Cardiac muscle cell (in vitro differentiated cells and primary cell): ENCODE measurements at places on chromosomes 16 and 17.
A peak's percentile ranks its signal among the peaks of the same experiment; 100 is the strongest.

GRCh38 chr17:48873209-48873608 lies 19.4 kb upstream of the ATP5MC1 start:
- no peaks in the 10 kb centered on the region for H3K4me1 ChIP-seq
- H3K27me3 ChIP-seq: no peaks in the 10 kb centered on the region
- H3K27ac ChIP-seq: no peak overlapping the region
- no peak for DNase-seq

DNA sequence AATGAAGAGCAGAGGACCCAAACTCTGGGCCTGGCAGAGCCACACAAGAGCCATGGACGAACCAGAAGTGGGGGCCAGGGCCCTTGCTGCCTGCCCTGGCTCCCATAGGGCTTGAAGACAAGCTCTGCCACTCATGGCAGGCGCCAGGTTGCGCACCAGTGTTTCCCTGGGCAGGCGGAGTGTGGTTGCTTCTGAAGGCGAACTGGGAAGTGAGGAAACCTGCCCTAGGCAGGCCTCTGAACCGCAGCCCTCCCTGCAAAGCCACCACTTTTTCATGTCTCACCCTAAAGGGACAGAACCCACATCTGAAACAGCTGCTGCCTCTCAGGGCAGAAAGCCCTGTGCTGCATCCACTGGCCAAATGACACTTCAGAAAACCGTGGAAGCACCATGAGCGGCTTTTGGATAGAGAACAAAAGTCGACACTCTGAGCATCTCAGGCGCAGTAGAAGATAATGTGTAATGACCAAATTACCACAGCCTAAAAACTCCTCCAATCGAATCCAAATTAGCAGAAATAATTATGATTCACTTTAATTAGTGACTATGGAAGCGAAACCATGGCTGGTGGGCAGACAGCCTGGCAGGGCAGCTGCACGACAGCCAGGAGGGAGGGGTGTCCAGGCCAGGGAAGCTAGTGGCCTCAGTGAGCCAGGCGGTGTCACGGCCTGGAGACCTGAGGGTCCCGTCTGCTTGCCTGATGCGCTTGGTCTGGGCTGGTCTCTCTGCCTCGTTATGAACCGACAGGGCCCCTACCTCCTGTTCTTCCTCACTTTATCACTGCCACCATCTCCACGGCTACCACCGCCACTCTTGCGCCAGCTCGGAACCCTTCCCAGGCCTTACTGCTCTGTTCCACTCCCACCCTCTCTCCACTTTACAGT lies 59.1 kb downstream of the PRMT7 start:
- H3K27me3 ChIP-seq: no peaks in the 10 kb centered on the region
- H3K27ac ChIP-seq: no peak overlapping the region
- H3K4me3 ChIP-seq: no peak overlapping the region
- H3K36me3 ChIP-seq: no peaks in the 10 kb centered on the region
- no peak for DNase-seq
- H3K4me1 ChIP-seq: peaks cover 4% of the 10 kb centered on the region

DNA sequence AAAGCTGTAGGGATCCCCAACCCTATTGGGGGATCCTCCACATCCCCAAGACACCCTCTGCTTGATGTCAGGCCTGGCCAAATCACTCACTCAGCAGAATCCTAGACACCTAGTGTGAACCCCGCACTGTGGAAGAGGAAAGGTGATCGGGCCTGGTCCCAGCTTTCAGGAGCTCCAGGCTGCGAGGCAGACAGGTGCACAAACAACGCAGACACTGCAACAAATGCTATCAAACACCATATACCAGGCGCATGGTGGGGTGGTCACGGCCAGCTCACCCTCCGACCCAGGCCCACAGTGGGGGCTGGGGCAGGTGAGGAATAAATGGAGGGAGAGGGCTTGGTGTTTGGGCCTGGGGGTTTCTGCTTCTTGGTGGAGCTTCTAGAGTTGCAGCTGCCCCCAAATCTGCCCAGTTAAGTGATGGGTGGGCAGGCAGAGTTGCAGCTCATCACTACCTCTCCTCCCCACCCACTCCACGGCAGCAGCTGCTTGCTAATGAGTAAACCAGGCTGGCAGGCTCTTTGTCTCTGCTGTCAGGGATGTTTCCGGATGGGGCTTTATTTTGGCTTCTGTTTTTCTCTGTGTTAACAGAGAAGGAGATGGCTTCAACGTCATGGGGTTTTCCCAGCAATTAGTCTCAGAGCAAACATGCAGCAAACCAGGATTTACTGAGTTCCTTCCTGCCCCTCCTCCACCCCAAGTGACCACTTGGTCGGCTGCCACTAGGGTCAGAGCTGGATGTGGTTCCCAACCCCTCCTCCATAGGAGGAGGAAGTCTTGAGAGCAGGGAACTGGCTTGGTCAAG lies 46.6 kb downstream of the PECAM1 start:
- no peaks in the 10 kb centered on the region for H3K36me3 ChIP-seq
- no peak overlapping the region for H3K4me3 ChIP-seq
- H3K27me3 ChIP-seq: no peaks in the 10 kb centered on the region
- DNase-seq: no peak
- H3K4me1 ChIP-seq: no peaks in the 10 kb centered on the region

DNA sequence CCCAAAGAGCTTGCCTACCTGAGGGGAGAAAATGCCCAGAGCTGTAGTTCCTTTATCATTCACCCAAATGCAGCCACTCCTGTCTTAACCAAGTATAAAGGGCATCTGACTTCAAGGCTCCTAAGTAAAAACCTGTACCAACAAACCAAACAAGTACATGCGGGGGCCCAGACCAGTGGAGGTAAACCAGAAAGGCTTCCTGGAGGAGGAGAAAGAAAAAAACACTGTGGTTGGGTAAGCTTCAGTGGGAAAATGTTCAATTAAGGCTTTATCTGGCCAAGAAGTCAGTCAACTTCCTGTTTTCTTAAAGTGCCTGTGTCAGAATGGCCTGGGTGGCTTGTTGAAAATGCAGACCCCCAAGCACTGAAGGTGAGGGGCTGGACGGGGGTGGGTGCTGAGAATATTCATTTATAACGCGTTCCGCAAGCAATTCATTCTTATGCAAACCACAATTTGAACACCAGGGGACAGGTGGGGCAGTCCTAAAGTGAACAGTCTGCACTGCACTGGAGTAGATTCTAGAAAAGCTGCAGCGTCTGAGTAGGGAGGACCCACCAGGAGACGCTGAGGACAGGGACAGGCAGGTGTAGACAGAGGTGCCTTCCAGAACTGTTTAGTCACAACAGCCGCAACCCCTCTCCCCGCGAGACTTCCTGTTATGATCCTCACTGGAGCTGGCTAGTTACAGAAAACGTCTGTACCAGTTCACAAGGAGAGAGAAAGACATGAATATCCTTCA lies 467.1 kb downstream of the SOX9 start:
- peak; percentile 57 for DNase-seq
- no peak overlapping the region for H3K27ac ChIP-seq
- H3K4me3 ChIP-seq: no peak overlapping the region
- no peaks in the 10 kb centered on the region for H3K4me1 ChIP-seq

GRCh38 chr16:84229471-84229870 lies 10.3 kb downstream of the KCNG4 start:
- no peaks in the 10 kb centered on the region for H3K27me3 ChIP-seq
- no peak for DNase-seq
- no peak overlapping the region for H3K27ac ChIP-seq

- no peaks in the 10 kb centered on the region for H3K36me3 ChIP-seq
- no peak overlapping the region for H3K4me3 ChIP-seq
- peak; percentile 61 for DNase-seq
- no peaks in the 10 kb centered on the region for H3K27me3 ChIP-seq
Observed at GRCh38 chr16:76278980-76279379, 1.8 kb downstream of the CNTNAP4 start.

- peaks cover 6% of the 10 kb centered on the region for H3K27me3 ChIP-seq
- no peaks in the 10 kb centered on the region for H3K4me1 ChIP-seq
- H3K36me3 ChIP-seq: no peaks in the 10 kb centered on the region
Observed at GRCh38 chr17:79522414-79522813, 88.4 kb downstream of the RBFOX3 start.

GRCh38 chr17:41186872-41187271 lies 2.2 kb upstream of the KRTAP4-1 start:
- H3K4me3 ChIP-seq: no peak overlapping the region
- no peaks in the 10 kb centered on the region for H3K36me3 ChIP-seq
- H3K27me3 ChIP-seq: peaks cover 17% of the 10 kb centered on the region
- no peak overlapping the region for H3K27ac ChIP-seq

DNA sequence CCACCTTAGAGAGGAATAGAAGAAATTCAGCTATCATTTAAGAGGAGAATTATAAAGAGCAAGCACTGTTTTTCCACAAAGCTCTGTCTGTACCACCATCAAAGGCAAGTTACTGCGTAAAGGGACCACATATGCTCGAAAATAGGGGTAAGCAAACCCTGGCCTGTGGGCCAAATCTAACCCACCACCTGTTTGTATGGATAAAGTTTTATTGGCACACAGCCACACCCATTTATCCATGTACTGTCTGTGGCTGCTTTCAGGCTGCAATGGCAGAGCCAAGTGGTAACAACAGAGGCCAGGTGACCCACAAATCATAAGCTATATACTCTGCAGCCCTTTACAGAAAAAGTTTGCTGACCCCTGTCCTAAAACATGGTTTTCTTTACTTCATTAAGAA lies 180.3 kb downstream of the MRTFB start:
- peaks cover 63% of the 10 kb centered on the region for H3K36me3 ChIP-seq
- no peak overlapping the region for H3K4me3 ChIP-seq
- no peaks in the 10 kb centered on the region for H3K4me1 ChIP-seq
- no peaks in the 10 kb centered on the region for H3K27me3 ChIP-seq
- H3K27ac ChIP-seq: no peak overlapping the region
- no peak for DNase-seq

DNA sequence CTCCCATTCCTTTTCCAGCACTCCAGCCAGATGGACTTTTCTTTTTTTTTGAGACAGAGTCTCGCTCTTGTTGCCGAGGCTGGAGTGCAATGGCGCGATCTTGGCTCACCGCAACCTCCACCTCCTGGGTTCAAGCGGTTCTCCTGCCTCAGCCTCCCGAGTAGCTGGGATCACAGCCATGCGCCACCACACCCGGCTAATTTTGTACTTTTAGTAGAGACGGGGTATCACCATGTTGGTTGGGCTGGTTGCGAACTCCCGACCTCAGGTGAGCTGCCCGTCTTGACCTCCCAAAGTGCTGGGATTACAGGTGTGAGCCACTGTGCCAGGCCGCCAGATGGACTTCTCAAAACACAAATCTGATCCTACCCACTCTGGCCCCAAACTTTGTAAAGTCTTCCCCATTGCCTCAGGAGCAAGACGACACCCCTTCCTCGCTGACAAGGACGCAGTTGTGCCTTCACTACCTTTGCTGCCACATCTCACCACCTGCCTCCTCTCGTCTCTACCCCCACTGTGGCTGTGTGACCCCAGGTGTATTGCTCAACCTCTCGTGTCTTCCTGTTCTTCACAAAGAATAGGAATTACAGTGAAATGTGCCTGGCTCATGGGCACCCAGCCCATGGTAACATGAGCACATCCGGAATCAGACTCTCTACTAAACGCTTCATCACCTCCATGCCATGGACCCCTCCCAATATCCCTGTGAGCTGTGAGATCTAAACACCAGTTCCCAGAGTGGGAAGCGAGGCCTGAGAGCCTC lies 3.7 kb upstream of the BANP start:
- no peaks in the 10 kb centered on the region for H3K27me3 ChIP-seq
- no peak overlapping the region for H3K27ac ChIP-seq
- no peak for DNase-seq
- no peaks in the 10 kb centered on the region for H3K36me3 ChIP-seq
- no peak overlapping the region for H3K4me3 ChIP-seq
- H3K4me1 ChIP-seq: peaks cover 1% of the 10 kb centered on the region
